Effector memory CD4-positive, alpha-beta T cell (primary cell): ENCODE measurements at places on chromosomes 3 and 15.

DNA sequence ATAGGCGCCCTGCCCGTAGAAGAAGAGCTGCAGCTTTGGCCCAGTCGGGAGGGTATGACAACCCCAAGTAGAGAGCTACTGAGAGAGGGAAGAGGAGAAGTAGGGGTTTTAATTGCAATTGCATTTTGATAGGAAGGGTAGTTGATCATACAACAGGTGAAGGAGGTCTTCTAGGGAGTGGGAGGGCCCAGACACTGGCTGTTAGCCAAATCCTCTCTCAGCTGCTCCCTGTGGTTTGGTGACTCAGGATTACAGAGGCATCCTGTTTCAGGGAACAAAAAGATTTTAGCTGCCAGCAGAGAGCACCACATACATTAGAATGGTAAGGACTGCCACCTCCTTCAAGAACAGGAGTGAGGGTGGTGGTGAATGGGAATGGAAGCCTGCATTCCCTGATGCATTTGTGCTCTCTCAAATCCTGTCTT is 408.9 kb upstream of the THBS1 start:
- no peak for DNase-seq

GRCh38 chr15:85578941-85579701 is 198.7 kb downstream of the AKAP13 start:
- DNase-seq: no peak

GRCh38 chr15:58163985-58164384 is 25.8 kb downstream of the AQP9 start:
- no peak for DNase-seq

- DNase-seq: no peak
Observed at GRCh38 chr3:35900079-35900478, 260.8 kb downstream of the ARPP21 start.
